Colonic mucosa (tissue), 4 donors: ENCODE measurements at places on chromosomes 13 and 19. TPM values are rescaled to one million over a fixed set of nuclear protein-coding genes. Genes with fewer than 3 reads are reported as not detected.

The CEACAM19 gene
- total RNA-seq, result 5.3 TPM

The ZNF560 gene
- not detected for total RNA-seq

The TICAM1 gene
- 27.2 TPM for total RNA-seq

The TMTC4 gene
- total RNA-seq, result 21.4 TPM

The OR7E24 gene
- total RNA-seq, result not detected

The ZNF43 gene
- 8.7 TPM for total RNA-seq

The ICAM4 gene
- 0.19 TPM for total RNA-seq

The ERCC5 gene
- total RNA-seq, result 79.1 TPM

The CILP2 gene
- 0.35 TPM for total RNA-seq

The ABCA7 gene
- total RNA-seq, result 23.9 TPM

The ZNF541 gene
- total RNA-seq, result 0.10 TPM

The SIX5 gene
- 11.0 TPM for total RNA-seq

The RASA3 gene
- 4.4 TPM for total RNA-seq

The GJB6 gene
- total RNA-seq, result not detected

The ZNF181 gene
- 6.2 TPM for total RNA-seq

The HDGFL2 gene
- total RNA-seq, result 32.7 TPM

The F7 gene
- total RNA-seq, result 0.11 TPM

The ZNF491 gene
- total RNA-seq, result 1.9 TPM

The IZUMO2 gene
- 0.49 TPM for total RNA-seq

The GGN gene
- total RNA-seq, result 0.45 TPM

The OR1M1 gene
- total RNA-seq, result not detected

The CLEC17A gene
- 0.12 TPM for total RNA-seq

The LYPD3 gene
- total RNA-seq, result 0.59 TPM

The TARM1 gene
- total RNA-seq, result not detected

The GPC6 gene
- total RNA-seq, result 4.0 TPM

The ZNF837 gene
- 2.6 TPM for total RNA-seq

The VSTM1 gene
- not detected for total RNA-seq

The OR7A5 gene
- not detected for total RNA-seq

The CEACAM21 gene
- 0.45 TPM for total RNA-seq

The CD22 gene
- total RNA-seq, result 3.0 TPM

The RFPL4A gene
- not detected for total RNA-seq

The NLRP9 gene
- total RNA-seq, result not detected

The IFNL1 gene
- total RNA-seq, result not detected

The CPB2 gene
- not detected for total RNA-seq

The ZNF208 gene
- total RNA-seq, result 3.7 TPM

The KIR2DL3 gene
- not detected for total RNA-seq

The BIVM gene
- total RNA-seq, result 11.8 TPM

The CACNG7 gene
- total RNA-seq, result not detected

The ACTMAP gene
- total RNA-seq, result 18.7 TPM

The MRPS12 gene
- total RNA-seq, result 107 TPM

The RAB3A gene
- 3.5 TPM for total RNA-seq

The DPF1 gene
- total RNA-seq, result not detected

The MPND gene
- 38.0 TPM for total RNA-seq

The VAV1 gene
- 5.7 TPM for total RNA-seq

The PCDH17 gene
- 2.4 TPM for total RNA-seq

The UQCRFS1 gene
- 93.6 TPM for total RNA-seq

The CRB3 gene
- 118 TPM for total RNA-seq

The THAP8 gene
- total RNA-seq, result 4.6 TPM

The ATP8A2 gene
- 0.64 TPM for total RNA-seq

The ZNF426 gene
- 7.5 TPM for total RNA-seq

The ZNF90 gene
- total RNA-seq, result 3.4 TPM

The N4BP2L1 gene
- total RNA-seq, result 4.8 TPM

The ZNF57 gene
- 10.9 TPM for total RNA-seq

The DNAJC15 gene
- 6.6 TPM for total RNA-seq

The SPIB gene
- 46.0 TPM for total RNA-seq

The C1QTNF9B gene
- 0.27 TPM for total RNA-seq

The ZNF677 gene
- 7.1 TPM for total RNA-seq
